Midbrain (tissue), 1 donor: ENCODE measurements at places on chromosomes 3 and 15.
A peak's percentile ranks its signal among the peaks of the same experiment; 100 is the strongest.

- no peak for DNase-seq
These were observed 143.4 kb downstream of the CHSY1 start for GRCh38 chr15:101108461-101108775.

DNA sequence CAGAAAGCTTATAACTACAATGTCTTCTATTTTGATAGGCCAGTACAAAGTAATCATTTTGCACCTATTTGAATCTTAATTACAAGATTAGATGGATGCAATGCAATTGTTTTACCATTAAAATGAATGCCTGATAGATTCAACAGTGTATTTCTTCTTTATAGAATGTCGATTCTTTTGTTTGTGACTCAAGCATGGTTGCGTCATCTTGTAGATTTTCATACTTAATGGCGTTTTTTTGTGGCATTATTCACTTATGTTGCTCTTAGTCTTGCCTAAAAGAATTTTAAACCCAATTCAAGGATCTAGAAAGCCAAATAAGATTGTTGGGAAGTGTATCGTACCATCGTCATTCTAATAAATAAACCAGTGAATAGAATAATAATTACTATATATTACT is 21.4 kb downstream of the ZBTB38 start:
- no peak for DNase-seq

DNA sequence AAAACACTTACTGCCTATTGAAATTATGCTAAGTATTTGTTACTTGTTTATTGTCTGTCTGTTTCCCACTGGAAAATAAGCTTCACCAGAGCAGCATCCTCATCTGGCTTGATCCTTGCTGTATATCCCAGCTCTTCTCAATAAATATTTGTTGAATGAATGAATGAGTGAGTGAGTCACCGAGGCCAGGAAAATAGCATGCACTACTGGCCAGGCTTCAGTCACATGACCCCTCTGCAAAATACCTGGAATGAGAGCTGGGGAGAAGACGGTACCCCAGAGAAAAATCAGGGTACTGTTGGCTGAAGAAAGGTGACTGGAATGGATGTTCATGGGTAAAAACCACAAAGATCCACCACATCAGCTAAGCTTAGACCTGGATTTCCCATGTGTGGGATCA is 331.9 kb downstream of the SHQ1 start:
- no peak for DNase-seq

DNA sequence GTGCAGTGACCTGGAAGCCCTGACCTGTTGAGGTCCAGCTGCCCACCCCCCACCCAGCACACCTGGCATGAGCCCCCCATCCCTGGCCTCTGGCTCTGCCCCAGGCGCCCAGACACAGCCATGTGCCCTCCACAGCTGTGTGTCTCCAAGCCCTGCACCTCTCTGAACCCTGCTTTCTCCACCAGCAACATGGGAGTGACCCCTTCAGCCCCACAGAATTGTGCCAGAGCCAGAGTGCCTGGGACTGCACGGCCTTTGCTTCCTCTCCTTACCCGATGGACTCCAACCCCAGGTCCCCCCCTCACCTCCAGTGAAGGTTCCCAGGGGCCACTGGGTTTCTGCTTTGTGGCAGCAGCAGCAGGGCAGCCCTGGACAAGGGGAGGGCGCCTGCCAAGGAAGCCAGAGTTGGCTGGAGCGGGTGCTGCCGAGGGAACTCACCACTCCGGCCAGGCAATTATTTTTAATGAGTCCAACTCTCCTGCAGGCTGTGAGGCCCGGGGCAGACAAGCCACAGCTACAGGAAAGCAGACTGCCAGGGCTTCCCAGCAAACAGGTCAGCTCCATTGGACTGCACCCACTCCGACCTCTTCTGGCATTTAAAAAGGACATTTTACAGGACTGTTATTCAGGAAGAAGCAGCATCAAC is 24.1 kb downstream of the PRR20G start:
- DNase-seq, result peak; percentile 21

DNA sequence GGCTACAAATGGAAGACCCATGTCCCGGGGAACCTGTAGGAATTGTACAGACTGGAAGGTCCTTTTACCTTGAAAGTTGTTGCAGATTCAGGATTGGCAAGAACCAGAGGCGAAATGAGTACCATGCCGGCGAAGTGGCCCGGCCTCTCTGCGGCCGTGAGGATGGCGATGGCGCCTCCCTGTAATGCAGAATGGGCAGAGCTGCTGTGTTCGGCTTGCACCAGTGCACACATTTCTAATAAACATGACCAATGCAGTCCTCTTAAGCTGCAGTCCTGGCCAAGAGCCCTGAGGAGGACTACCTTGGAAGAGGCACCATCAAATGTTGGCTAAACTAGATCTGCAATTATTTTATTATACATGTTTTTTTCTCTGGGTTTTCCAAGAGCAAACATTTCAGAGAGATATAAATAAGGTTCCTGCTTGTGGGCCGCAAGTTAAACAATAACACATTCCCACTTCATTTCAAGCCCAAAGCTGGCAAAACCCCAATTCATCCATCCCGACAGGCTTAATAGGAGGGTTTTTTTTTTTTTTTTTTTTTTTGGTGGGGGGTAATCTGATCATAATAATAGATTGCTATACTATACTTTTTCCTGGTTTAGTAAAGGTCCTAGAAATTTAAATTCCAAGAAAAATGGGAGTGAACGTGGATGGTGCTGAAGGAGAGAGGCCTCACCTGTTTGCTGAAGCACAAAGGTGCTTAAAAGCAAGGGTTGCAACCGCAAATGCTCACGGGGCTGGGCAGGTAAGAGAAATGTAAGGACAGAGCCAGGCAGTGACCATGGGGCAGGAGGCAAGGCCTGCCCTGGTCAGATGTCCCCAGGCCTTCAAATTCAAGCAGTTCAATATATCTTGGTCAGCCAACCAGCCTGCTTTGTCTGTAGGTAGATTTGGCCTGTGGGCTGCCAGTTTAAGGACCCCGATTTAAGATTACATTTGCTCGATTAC is 48.5 kb downstream of the ABTB1 start:
- no peak for DNase-seq

DNA sequence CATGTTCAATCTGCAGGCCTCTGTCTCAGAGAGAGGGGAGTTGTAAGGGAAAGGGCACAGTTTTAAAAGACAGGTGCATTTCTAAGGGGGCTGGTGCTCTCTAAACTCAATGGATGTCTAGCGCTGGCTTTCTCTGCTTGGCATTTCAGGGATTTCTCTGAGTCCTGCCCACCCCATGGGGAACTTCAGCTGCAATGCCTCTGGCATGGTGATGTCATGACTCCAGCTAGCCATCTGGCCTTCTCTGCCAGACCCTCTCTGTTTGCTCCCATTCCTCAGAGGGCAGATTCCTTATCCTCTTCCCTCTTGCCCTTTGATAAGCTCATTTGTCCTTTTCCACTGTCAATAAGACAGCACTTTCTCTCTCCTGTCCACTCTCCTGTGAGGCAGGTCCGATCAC is 40.8 kb downstream of the RPLP1 start:
- DNase-seq, result no peak

GRCh38 chr3:149723781-149724180 is 28.5 kb downstream of the COMMD2 start:
- no peak for DNase-seq

DNA sequence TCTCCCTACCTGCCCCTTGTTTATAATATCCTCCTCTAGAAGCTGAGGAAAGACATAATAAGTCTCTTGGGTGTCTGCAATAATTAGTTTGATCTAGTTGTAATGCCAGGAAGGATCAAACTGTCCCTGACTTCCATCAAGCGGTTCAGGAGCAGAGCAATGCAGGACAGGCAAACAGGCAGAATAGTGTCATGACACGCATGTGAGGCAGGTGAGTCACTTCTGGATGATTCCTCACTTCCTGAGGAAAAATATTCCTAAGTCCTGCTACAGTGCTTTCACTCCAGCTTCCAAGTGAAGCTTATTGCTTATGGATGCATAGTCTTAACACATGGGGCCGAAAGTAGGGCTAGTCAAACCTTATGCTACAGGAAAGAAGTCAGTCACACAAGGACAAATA is 85.8 kb downstream of the GREM1 start:
- DNase-seq, result no peak

GRCh38 chr15:43249699-43250203 is 17.0 kb downstream of the TGM5 start:
- DNase-seq, result no peak

DNA sequence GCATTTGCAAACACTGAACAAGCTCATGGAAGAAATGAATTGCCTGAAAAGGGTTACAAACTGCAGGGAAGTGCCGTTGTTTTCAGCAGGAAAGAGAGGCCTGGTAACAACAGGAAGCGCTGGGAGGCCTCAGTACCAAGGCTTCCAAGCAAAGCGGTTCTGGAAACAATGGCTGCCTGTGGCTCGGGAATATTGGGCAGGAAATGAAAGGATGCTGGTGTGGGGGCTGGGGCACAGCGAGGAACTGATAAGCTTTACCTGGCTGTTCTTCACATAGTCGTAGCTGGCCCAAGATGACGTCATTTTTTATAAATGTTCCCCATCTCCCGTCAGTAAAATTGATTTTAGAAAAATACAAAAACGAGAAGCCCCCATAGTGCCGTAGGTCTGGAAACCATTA is 55.9 kb downstream of the ARHGAP31 start:
- no peak for DNase-seq

DNA sequence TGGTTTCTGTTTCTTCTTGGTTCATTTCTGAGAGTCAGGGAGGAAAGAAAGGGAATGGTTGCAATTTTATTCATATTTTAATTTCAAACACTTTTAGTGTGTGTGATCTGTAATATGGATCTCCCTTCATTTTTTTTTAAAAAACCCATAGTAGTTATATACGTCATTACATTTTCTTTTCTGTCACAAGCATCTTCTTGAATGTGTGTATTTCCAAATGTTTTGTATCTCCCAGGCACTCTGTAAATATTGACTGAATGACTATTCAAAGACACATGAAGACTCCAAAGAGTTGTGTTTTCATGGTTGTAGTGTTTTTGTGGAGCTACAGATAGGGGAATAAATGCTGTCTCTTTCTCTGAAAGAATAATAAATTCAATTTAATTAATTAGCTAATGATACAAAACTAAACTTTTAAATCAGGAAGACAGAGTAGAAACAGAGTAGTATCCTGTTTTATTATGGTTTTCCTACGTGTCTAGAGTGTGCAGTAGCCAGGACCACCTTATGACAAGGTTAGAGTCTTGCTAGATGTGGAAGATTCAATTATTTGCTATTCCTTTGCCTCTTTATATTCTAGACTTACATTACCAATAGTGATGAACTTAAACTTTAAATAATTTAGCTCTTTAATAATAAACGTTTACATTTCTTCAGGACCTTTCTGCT is 35.5 kb downstream of the NECTIN3 start:
- no peak for DNase-seq

DNA sequence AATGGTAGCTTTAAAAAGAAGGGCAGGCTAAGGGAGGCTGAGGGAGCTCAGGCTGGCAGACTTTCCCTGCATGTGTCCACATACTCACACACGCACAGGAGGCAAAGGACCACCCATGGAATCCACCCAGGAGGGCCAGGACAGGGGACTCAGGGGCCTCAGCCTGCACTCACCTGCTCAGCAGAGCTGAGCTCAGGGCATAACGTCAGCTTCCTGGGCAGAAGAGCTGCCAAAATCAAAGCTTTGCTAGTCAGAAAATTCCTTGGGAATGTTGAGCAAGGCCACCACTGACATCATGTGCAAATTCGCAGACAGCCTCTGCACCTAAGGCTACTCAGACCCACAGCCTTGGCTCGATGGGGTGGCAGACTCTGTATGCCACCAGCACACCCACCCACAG is 16.4 kb upstream of the ALAS1 start:
- no peak for DNase-seq

GRCh38 chr3:16309558-16309957 is 44.5 kb downstream of the OXNAD1 start:
- no peak for DNase-seq

DNA sequence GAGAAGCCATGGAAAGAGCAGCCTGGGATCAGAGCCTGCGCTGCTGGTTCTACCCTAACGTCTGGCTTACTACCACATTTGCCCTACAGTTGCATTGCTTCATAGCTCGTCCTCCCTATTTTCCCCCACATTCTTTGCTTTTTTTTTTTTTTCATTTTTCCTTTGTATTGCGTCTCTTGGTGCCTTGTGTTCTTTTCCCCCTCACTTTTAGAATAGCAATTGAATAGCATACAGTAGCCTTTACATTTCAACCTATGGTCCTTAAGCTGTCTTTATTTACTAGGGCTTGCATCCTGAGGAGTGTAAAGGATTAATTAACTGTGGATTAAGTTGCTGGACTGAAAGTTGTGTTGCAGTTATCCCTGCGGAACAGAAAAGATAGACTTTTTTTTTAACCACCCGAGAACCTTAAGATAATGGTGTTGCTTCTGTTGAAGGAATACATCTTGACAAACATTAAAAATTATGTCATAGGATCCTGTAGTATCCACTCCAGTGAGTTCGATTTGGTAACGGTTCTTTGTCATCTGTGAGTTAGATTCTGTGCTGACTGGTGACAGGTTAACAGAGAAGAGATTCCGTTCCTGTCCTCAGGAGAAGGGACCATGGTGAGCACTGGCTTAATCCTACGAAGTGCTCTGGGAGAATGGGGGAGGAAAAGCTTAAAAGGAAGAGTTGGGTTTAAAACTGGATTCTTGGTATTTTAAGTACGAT is 417.4 kb upstream of the NAALADL2 start:
- no peak for DNase-seq

DNA sequence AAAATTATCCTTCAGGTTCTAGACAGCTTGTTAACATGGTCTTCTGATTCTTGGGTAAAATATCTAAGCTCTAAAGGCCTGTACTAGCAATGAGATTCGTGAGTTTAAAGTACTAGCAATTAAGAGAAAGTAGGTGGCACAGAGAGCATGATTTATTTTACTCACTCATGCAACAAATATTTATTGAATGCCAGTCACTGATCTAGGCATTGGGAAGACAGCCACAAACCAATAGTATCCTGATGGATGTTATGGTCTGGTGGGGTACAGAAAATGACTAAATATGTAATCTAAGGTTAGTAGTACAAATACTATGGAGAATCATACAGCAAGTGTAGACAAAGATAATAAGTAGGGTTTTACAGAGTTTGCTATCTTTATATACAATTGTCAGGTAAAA is 751.3 kb downstream of the ZNF385D start:
- DNase-seq, result no peak

- no peak for DNase-seq
These were observed 56.7 kb upstream of the TSEN2 start for GRCh38 chr3:12427551-12427950.

GRCh38 chr3:112619295-112619694 is 21.6 kb downstream of the CCDC80 start:
- DNase-seq, result no peak

- DNase-seq, result no peak
These were observed 16.9 kb downstream of the C3orf22 start for GRCh38 chr3:126541628-126542339.

DNA sequence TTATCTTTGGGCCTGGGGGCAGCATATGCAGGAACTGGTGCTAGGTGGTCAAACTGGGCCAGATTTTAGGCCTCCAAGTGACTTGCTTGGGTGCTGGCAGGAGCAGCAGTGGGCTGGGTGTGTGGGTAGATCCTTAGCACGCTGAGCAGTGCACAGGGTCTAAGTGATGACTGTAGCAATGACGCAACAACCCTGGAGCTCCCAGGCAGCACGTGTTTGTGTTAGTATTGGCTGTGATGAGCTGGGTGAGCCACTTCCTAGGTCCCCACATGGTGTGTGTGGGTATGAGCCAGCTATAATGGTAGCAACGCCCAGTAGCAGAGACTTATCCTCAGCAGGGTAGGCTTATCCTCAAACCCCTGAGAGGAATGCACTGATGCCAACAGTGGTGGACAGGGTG is 570.6 kb upstream of the ROBO1 start:
- DNase-seq, result no peak

- peak; percentile 66 for DNase-seq
These were observed 44.9 kb upstream of the DGKG start for GRCh38 chr3:186406669-186407635.
